ENCODE measurements at places on chromosomes 5 and 9.

DNA sequence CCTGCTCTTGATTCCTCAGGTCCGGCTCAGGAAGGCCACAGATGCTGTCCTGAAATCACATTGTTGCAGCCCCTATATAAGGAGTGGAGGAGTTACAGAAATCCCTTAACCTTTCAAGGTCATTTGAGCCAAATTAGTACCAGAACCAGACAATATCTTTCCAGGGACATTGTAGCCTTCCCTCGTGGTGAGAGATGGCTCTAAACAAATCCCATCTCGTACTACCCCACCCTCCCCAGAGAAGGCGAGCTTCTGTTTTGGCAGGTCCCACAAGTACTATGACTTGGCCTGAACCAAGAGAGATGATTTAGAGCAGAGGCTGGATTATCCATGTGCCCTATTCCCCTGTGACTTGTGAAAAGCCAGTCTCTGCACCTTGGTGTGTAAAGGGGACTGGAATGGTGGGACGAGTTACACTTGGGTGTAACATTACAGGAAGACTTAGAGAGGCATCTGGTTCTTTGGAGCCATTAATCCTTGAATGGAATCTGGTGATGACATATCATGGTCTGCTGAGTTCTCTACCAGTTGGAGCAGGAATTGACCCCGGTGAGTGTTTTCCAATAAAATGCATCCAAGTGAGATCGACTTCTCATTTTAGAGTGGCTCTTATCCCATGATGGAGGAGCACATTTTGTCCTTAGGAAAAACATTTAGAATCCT lies at the start of gene FAM240B:
FAM240B (minus strand) TSS at position 51 of the 663 bp plus-strand sequence. CDS start 16,134 bp downstream, outside the sequence.
- no peak for DNase-seq

DNA sequence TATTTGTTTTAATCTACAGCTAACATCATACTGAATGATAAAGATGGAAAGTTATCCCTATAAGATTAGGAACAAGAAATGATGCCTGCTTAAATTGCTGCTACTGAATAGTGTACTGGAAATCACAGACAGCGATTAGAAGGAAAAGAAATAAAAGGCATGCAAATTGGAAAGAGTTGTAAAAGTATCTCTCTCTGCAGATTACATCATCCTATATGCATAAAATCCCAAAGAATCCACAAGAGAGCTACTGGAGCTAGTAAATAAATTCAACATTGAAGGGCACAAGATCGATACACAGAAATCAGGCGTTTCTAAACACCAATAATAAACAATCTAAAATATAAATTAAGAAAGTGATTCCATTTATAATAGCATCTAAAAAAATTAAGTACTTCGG lies 75.3 kb upstream of the SIMC1 start:
- no peak for DNase-seq

GRCh38 chr5:81334304-81335061 lies 33.1 kb downstream of the ZCCHC9 start:
- no peak for DNase-seq

DNA sequence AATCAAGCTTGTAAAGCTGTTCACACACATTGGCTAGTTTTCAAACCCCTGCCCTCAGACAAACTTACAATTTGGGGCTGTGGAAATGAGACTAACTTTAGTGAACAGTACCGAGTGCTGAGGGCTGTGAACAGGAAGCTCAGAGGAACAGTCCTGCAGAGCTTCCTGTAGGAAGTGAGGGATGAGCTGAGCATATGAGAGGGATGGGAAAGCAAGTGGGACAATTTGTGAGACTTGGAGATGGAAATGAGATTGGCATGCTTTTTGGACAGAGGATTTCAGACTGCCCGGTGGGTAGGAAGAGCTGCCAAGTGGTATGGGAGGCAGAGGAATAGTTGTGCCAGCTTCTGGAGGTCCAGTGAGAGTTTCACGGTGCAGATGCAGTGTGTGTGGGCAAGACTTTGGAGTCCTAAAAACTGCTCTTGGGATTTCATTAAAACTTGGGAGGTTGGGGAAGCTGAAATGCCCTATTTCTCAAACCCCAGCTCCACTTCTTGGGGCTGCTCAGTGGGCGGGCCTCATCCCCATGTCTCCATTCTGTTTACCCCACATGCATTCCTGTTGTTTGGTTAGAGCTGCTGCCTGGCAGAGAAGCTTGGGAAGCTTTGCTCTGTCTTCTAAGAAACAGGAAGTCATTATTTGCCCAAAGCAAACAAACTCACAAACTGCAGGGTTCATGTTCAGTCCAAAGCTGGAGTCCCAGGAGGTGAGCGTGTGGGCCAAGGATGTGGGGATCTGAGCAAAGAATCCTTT lies 267.5 kb downstream of the ZSWIM6 start:
- DNase-seq = no peak

GRCh38 chr9:83167126-83167525 lies 104.2 kb upstream of the RASEF start:
- DNase-seq = no peak

DNA sequence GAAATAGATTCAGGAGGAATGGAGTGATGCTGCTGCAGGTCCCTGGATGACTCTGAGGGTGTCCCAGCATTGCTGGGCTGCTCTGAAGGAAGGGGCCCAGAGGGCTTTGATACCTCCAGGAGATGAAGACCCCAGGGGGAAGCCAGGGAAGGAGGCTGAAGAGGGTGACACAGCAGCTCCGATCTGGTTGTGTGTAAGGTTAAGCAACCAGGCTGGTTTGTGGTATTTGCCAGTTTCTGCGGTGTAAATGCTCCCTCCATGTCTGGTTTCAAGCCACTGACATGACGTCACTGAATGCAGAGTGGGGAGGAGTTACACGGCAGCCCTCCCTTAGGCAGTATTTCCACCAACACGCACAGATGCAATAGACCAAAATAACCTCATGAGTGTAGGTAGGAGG lies 40.0 kb upstream of the ORM1 start:
- no peak for DNase-seq

DNA sequence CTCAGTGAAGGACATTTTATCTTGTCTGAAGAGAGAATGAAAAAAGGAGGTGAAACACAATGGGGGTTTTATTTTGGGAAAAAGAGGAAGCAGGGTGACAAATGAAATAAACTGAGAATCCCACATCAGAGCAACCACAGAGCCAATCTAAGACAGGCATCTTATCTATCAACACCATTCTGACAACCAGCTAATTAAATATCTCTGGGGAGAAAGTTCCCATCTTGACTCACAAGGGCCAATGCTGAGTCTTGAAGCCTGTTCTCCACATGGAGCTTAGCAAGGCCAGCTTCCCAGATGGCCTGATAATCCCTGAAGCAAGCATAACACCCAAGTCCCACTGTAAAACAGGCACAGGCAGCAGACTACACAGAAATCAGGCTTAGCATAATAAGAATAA lies 30.4 kb downstream of the DPYSL3 start:
- DNase-seq = no peak

DNA sequence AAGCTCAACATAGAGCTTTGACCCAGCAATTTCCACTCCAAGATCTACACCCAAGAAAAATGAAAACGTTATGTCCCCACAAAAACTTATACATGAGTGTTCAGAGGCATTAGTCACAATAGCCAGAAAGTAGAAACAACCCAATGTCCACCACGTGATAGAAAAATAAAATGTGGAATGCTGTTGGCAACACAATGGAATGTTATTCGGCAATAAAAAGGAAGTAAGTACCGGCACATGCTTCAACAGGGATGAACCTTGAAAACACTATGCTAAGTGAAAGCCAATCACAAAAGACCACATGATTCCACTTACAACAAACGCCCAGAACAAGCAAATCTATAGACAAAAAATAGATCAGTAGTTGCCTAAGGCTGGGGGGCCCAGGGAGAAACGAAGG lies 6.0 kb downstream of the UBQLN1 start:
- DNase-seq = no peak

DNA sequence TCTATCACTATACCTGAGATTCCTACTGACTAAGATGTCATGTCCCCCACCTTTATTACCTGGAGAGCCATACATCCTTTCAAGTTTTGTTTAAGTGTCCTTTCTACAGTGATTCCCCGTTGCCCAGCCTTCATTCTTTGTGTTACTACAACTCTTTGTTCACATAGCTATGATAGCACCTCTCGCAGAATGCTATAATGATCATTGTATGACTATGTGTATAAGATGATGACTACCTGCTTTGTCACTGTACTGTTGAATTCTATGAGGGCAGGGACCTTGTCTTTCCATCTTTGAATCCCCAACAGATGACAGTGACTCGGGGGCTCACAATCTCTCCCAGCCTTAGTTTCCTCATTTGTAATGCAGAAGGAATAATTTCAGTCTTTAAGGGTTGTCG lies 361.2 kb downstream of the NPR3 start:
- no peak for DNase-seq

GRCh38 chr9:72772661-72773060 lies 180.2 kb downstream of the ALDH1A1 start:
- no peak for DNase-seq

DNA sequence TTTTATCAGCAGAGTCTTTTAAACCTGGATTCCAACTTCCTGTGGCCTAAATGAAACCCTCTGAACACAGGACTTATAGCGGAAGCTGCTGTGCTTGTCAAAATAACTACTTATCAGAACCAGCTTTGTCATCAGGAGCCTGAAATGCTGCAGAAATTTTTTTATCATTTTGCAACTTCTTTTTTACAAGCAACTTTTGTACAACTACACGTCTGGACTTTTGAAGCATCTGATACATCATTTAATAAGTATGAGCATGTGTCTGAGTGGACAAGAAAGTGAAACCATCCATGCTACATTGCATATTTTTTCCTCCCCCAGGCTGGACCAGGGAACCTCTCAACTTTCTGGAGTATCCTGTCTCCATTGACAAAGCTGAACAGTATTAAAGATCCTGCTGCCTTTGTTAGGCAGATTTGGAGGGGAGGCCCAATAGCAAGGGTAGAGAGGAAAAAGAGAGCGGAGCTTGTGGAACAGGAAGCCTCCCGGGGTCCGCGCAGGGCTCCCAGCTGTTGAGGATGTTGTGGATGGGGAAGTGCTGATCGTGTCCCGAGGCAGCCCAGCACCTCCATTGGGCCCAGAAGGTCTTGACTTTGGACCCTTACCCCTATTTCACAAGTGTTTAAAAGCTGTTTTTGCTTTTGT lies 196.6 kb downstream of the MSX2 start:
- no peak for DNase-seq

DNA sequence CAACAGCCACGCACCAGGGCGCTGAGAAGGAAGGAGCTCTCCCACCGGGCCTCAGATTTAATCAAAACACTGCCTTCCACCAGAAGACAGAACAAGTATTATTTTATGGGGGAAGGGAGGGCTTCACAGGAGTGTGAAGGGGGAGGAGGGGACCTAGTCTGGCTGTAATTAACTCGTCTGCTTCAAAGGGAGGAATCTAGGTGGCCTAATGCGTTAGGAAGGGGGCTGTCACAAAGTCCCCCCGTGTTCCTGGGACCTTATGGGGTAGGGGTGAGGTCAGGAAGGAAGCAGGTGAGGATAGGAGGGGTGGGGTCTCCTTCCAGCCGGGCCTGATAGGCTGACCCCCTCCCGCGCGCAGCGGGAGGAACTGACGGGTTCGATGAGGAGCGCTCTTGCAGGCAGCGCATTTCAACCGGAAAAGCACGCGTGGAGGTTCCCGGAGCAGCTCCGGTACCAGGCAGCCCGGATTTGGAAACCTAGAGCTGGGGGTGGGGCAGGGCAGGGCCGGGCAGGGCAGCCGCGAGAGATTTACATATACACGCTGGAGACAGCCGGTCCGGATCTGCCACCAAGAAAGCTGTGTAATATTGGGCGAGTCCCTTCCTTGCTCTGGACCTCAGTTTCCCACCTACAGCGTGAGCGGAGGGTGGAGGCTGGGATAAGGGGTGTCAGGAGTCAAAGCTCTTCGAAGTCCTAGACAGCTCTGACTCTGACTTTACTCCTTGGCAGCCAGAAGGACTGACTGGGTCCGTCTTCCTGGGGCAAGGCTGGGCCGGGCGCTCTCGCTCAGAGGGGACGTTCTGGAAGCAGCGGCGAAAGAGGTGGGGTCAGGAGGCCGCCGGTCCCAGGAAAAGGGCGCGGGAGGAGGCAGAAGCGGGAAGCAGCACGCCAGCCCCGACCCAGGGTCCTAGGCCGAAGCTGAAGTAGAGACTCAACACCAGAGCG lies 1.8 kb downstream of the SHB start:
- no peak for DNase-seq

Data from activated gamma-delta T cell (primary cell).